ENCODE measurements at places on chromosomes 13 and 19. TPM values are rescaled to one million over a fixed set of nuclear protein-coding genes. Genes with fewer than 3 reads are reported as not detected.

GRCh38 chr19:32336259-32337083, 8.9 kb upstream of the ZNF507 start:
- peaks cover 4% of the 10 kb centered on the region for H3K27me3 ChIP-seq
- DNase-seq = no peak
- H3K4me1 ChIP-seq = no peaks in the 10 kb centered on the region
- H3K4me3 ChIP-seq = no peak overlapping the region

DNA sequence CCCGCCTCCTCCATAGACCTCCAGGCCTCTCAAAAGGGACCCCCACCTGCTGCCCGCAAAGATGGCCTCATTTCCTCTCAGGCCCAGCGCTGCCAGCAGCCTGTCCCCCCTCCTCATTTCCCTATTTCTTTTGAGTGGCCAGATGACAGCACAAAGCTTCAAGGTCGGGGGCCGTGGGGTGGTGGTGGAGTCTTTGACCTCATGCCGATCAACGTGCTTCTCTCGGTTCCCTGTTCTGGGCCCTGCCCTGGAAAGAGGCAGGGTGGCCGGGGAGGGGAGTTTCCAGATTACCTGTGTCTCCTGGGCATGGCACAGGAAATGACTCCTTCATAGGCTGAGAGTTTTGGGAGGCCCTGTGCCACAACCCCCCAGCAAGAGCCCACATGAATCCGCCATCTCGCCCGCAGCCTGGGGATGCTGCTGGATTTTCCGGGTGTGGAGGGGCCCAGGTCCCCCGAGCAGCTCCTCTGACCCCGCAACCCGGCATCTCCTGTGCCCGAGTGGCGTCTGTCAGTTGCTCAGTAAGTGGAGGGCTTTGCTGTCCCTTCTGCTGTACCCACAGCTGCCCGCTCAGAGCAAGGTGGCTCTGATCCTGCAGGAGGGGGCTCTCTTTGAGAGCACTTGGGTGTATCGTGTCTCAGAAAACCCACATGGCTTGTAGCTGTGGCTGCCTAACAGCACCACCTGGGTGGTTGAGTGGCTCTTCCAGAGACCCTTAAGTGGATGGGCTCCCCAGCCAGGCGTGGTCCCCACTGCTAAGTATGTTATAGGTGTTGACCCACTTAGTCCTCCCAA, 139.4 kb downstream of the SIPA1L3 start:
- peaks cover 4% of the 10 kb centered on the region for H3K36me3 ChIP-seq
- H3K4me3 ChIP-seq = no peak overlapping the region
- no peak for DNase-seq
- no peaks in the 10 kb centered on the region for H3K27me3 ChIP-seq

GRCh38 chr13:113350065-113350937, 13.6 kb downstream of the GRTP1 start:
- H3K27me3 ChIP-seq = peaks cover 4% of the 10 kb centered on the region
- H3K27ac ChIP-seq = no peak overlapping the region
- no peaks in the 10 kb centered on the region for H3K4me1 ChIP-seq

ZSCAN18 gene
- 23.9 TPM for total RNA-seq

GPR12 gene
- not detected for total RNA-seq

Measured in activated naive CD8-positive, alpha-beta T cell treated with anti-CD3 and anti-CD28 coated beads for 36 hours (primary cell).